CD14-positive monocyte (primary cell): ENCODE measurements at places on chromosomes 13 and 19. TPM values are rescaled to one million over a fixed set of nuclear protein-coding genes. Genes with fewer than 3 reads are reported as not detected.

Gene UBE2L5
- not detected for polyA plus RNA-seq

Gene KCNJ14
- 0.09 TPM for polyA plus RNA-seq

Gene IFNL1
- polyA plus RNA-seq: not detected

Gene CLEC17A
- polyA plus RNA-seq: 3.4 TPM

Gene S1PR5
- 0.46 TPM for polyA plus RNA-seq

Gene GJB6
- 0.32 TPM in 1 of 2 replicates, not detected in the other for polyA plus RNA-seq

Gene ZNF468
- polyA plus RNA-seq: 16.1 TPM

Gene SPRED3
- polyA plus RNA-seq: not detected

Gene TNFSF13B
- 117 and 167 TPM in 2 replicates for polyA plus RNA-seq

- H3K27ac ChIP-seq: no peak overlapping the region
- H3K27me3 ChIP-seq: no peaks in the 10 kb centered on the region
- peaks cover 83% of the 10 kb centered on the region for H3K36me3 ChIP-seq
Observed at GRCh38 chr19:17103177-17103576, 27.6 kb downstream of the MYO9B start.

GRCh38 chr13:21175656-21176214, 617 bp downstream of the SKA3 start:
- H3K4me1 ChIP-seq: peaks cover 11% of the 10 kb centered on the region
- no peak overlapping the region for H3K27ac ChIP-seq
- no peak for DNase-seq
- H3K36me3 ChIP-seq: peaks cover 3% of the 10 kb centered on the region
- H3K27me3 ChIP-seq: no peaks in the 10 kb centered on the region

DNA sequence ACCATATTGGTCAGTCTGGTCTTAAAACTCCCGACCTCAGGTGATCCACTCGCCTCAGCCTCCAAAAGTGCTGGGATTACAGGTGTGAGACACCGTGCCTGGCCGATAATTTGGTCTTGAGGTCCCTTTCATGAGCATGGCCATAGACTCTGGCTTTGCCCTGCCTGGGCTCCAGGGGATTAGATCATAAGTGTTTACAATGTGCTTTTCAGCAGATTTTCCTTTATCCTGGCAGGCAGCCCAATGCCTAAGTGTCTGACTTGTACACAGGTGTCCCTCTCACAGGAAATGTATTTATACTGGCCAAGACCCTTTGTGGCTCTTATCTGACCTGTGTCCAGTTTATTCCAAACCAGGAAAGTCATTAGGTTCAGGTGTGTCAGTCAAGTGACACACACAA, 15.9 kb downstream of the BCAM start:
- no peak overlapping the region for H3K4me3 ChIP-seq
- no peak overlapping the region for H3K27ac ChIP-seq
- no peaks in the 10 kb centered on the region for H3K36me3 ChIP-seq
- no peak for DNase-seq

GRCh38 chr19:1783874-1784273, 28.2 kb downstream of the ATP8B3 start:
- H3K27ac ChIP-seq: no peak overlapping the region
- DNase-seq: no peak
- H3K4me3 ChIP-seq: no peak overlapping the region

GRCh38 chr19:12913851-12914690, 5.0 kb downstream of the SYCE2 start:
- H3K27ac ChIP-seq: peak overlapping the region; percentile 83
- peak overlapping the region; percentile 58 for H3K4me3 ChIP-seq
- peaks cover 36% of the 10 kb centered on the region for H3K4me1 ChIP-seq
- peak; percentile 53 for DNase-seq

DNA sequence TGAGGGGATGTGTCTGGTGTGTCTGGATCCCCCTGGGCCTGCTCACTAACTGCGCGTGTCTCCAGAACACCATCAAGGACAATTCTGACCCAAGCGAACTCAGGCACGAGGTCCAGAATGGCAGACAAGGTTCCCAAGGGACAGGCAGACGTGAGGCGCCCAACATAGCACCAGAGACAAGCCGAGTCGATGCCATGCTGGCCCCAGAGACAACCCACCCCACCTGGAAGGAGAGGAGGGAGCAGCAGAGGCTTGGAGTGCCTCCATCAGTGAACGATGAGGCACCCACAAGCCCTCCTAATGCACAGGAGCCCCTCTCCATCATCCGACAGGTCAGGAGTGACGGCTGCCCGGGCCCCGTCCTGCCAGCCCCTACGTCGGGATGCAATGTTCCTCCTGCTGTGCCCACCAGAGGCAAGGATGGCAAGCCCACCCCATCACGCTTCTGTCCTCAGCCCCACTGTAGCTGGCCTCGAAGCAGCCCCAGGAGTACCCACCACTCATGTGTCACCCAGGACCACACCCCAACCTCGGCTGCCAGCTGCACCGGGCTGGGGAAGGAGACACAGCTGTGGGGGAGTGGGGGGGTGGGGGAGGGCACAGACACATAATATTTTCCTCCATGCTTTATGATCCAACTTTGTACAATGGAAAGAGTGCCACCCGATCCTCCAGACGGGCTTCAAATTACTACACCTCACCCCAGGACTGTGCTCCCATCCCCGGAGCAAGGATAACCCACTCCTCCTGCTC, 11.8 kb downstream of the AP3D1 start:
- peaks cover 59% of the 10 kb centered on the region for H3K36me3 ChIP-seq
- no peak overlapping the region for H3K27ac ChIP-seq
- H3K4me3 ChIP-seq: no peak overlapping the region
- H3K4me1 ChIP-seq: no peaks in the 10 kb centered on the region

DNA sequence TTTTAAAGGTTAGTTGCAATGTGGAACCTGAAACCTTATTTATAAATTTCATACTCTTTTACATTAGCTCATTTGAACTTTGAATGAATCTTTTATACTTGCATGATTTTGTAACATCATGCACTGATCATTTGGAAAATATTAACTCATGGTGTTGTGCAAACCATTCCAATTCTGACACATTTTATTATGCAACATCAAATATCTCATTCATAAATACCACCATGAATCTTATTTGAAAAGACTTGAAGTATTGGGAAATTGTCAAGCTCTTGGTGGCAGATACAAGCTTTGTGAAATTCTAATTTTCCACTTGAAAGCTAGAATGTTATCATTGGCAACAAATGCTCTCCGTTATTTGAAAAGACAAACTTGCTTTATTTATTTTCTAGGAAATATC, 379.9 kb upstream of the PCDH20 start:
- H3K27ac ChIP-seq: no peak overlapping the region
- no peaks in the 10 kb centered on the region for H3K27me3 ChIP-seq
- H3K36me3 ChIP-seq: no peaks in the 10 kb centered on the region
- DNase-seq: no peak
- H3K4me1 ChIP-seq: no peaks in the 10 kb centered on the region

DNA sequence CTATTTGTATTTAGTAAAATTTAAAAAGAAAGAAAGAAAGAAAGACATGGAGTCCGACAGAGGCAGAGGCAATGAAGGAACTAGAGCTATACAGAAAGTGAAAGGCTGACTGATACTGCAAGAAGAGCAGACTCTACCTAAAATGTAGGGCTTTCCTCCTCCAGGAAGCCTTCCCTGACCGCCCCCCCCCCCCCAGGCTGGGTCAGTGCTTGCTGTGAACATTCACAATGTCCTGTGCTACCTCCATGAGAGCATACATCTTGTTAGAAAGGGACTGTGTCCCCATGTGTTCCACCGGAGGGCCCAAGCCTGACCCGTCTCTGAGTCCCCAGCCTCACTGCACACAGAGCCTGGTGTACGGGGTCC, 5.7 kb upstream of the CA11 start:
- no peak overlapping the region for H3K27ac ChIP-seq
- no peak overlapping the region for H3K4me3 ChIP-seq
- peaks cover 18% of the 10 kb centered on the region for H3K4me1 ChIP-seq

DNA sequence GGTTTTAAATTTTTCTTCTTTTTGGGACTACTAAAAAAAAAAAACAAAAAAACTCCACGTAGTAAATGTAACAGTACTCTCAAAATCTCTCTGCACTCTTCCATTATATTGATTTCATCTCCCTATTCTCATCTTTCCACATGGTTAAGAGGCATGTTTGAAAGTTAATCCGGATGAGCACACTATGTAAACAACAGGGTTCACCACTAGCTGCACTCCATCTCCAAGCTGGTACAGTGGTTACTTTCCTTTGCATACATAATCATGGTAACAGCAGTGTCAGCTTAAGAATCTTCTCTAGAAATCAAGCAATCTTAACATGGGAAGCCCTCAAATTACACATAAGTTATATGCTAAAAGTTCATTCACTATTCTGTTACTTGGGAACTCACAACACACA, 92.6 kb downstream of the MIPEP start:
- DNase-seq: no peak
- H3K36me3 ChIP-seq: no peaks in the 10 kb centered on the region
- no peak overlapping the region for H3K4me3 ChIP-seq
- no peaks in the 10 kb centered on the region for H3K27me3 ChIP-seq
- H3K27ac ChIP-seq: no peak overlapping the region

- DNase-seq: no peak
- no peaks in the 10 kb centered on the region for H3K36me3 ChIP-seq
- H3K4me1 ChIP-seq: peaks cover 15% of the 10 kb centered on the region
- no peaks in the 10 kb centered on the region for H3K27me3 ChIP-seq
Observed at GRCh38 chr13:51619614-51620013, 35.4 kb downstream of the WDFY2 start.

DNA sequence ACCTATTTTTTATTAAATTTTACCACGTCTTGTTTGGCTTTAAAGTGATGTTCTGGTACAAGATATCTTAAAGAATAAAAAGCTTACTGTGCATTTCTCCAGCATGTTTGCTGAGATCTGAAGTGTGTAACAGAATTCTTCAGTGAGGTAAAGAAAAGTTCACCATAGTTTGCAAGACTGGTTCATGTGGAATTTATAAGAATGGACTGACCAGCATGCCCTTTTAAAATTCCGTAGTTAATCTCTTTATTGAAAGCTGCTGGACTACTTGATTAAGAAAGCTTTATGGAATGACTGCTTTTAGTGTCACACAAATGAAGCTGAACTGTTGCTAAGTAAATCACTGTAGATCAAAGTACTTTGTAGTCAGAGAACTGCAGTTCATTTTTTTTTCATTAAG, 119.2 kb downstream of the GPC6 start:
- DNase-seq: no peak
- no peaks in the 10 kb centered on the region for H3K27me3 ChIP-seq
- H3K27ac ChIP-seq: no peak overlapping the region
- no peaks in the 10 kb centered on the region for H3K36me3 ChIP-seq

GRCh38 chr19:6632002-6632621, 37.8 kb downstream of the TNFSF14 start:
- H3K4me3 ChIP-seq: no peak overlapping the region
- no peaks in the 10 kb centered on the region for H3K4me1 ChIP-seq
- DNase-seq: peak; percentile 74
- H3K36me3 ChIP-seq: no peaks in the 10 kb centered on the region
- H3K27ac ChIP-seq: no peak overlapping the region

DNA sequence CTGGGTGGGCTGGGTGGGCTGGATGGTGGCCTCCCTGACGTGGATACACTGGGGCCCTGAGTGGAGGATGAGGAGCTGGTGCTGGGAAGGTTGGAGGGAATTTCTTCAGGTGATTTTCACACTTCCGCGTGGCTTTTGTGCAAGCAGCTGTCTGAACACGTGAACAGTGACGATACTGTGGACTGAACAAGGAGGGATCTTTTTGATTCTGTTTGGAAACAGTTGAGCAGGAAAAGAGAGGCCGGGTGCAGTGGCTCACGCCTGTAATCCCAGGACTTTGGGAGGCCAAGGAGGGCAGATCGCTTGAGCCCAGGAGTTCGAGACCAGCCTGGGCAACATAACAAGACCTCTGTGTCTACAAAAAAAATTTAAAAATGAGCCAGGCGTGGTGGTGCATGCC, 9.1 kb upstream of the GTF2F1 start:
- no peaks in the 10 kb centered on the region for H3K36me3 ChIP-seq
- H3K4me3 ChIP-seq: no peak overlapping the region
- H3K4me1 ChIP-seq: peaks cover 3% of the 10 kb centered on the region
- no peaks in the 10 kb centered on the region for H3K27me3 ChIP-seq

GRCh38 chr13:103275722-103276121, 209.5 kb upstream of the SLC10A2 start:
- no peaks in the 10 kb centered on the region for H3K36me3 ChIP-seq
- DNase-seq: no peak
- no peak overlapping the region for H3K4me3 ChIP-seq
- no peaks in the 10 kb centered on the region for H3K4me1 ChIP-seq

GRCh38 chr13:77989281-77989680, 70.7 kb upstream of the EDNRB start:
- no peaks in the 10 kb centered on the region for H3K27me3 ChIP-seq
- no peak overlapping the region for H3K27ac ChIP-seq
- no peaks in the 10 kb centered on the region for H3K4me1 ChIP-seq
- no peak overlapping the region for H3K4me3 ChIP-seq

DNA sequence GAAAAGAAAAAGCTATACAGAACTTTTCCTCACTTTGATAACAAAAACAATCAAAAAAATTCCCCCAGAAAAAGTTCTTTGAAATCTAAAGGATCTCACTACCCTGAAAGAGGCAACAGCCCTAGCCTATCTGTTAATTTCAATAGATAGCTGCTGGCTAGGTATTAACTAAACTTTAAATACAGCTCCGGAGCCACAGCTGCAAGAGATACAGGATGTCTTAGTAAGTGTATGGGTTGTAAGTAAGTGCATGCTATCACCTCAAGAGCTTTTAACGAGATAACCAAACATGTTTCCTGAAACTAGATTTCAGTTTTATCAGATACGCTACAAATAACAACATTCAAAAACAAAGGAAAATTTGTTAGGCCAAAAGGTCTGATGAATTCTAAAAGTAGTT, 148.4 kb downstream of the KLF12 start:
- H3K27me3 ChIP-seq: no peaks in the 10 kb centered on the region
- no peak for DNase-seq
- H3K27ac ChIP-seq: no peak overlapping the region
- no peaks in the 10 kb centered on the region for H3K36me3 ChIP-seq
- no peak overlapping the region for H3K4me3 ChIP-seq

DNA sequence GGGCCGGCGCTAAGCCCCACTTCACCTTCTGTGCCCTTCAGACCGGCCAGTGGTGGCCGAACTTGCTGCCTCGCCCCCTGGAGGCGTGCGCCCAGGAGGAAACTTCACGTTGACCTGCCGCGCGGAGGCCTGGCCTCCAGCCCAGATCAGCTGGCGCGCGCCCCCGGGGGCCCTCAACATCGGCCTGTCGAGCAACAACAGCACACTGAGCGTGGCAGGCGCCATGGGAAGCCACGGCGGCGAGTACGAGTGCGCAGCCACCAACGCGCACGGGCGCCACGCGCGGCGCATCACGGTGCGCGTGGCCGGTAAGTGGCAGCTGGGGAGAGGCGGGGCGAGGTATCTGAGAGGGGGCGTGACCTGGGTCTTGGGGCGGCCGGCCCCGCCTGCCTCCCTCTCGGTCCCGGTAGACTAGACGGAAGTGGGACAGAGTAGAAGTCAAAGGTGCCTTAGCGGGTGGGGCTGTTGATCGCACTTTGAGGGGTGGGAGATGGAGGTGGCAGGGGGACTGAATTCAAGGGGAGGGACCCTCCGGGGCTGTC, 5.6 kb downstream of the ICAM5 start:
- no peak overlapping the region for H3K27ac ChIP-seq
- DNase-seq: peak; percentile 67
- H3K36me3 ChIP-seq: no peaks in the 10 kb centered on the region
- H3K4me3 ChIP-seq: peak overlapping the region; percentile 37
- H3K4me1 ChIP-seq: peaks cover 72% of the 10 kb centered on the region
- peaks cover 28% of the 10 kb centered on the region for H3K27me3 ChIP-seq
